HS-5 (cell line): ENCODE measurements at places on chromosomes 2 and 18.

DNA sequence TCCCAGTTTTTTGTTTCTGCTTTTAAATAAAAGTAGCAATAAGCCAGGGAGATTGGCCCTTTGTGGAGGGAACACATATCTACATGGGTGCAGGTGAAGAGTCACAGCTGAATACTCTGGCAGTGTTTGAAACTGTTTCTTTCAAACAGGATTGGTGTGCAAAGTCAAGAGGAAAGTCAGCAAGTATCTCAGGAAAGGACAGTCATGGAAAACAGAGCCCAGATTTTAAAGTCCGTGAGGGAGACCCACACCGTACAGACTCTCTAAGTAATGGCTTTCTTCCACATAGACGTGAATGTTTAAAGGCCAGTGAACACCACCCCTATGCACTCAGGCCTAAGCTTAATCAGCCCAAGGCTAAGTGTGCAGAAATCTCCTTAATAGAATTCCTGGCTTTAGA, 95.3 kb downstream of the GFPT1 start:
- no peak for DNase-seq

DNA sequence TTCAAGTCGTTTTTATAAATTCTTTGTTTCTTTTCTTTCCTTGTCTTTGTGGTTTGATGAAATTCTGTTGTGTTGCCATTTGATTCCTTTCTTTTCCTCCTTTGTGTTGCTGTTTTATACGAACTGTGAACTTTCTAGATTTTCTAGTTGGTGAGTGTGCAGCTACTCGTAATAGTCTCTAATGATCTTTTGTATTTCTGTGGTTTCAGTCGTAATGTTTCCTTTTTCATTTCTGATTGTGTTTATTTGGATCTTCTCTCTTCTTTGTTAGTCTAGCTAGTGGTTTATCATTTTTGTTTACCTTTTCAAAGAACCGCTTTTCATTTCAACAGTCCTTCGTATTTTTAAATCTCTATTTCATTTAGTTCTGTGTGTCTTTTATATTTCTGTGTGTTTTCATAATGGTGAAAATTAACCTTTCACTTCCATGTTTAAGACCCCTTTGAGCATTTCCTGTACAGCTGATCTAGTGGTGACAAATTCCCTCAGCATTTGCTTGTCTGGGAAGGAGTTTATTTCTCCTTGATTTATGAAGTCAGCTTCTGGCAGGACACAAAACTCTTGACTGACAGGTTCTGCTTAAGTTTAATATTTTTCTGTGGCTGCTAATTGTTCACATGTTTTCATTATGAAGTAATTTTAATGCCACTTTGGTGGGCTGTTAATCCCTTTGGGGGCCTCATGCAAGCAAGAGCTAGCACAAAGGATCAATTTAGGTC, 16.2 kb upstream of the MALT1 start:
- DNase-seq, result no peak

- DNase-seq, result peak; percentile 76
Observed at GRCh38 chr2:54015798-54016699, 45.3 kb upstream of the PSME4 start.

DNA sequence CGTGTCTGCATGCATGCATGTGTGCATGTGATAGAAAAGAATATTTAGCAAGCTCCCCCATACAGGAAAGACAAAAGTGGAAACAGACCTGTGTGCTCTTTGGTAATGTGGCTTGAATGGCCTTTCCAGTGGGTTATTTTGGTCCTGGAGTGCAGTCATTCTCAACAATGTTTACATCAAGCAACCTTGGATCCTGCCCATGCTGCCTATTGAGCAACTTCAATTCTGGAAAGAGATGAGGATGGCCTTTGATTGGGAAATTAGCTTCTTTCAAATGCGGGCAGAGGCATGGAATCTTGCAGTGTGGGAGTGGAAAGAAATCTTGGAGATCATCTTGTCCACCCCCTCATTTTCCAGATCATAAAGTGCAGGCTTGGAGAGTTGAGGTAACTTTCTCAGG, 87.2 kb upstream of the SMAD2 start:
- DNase-seq, result no peak

DNA sequence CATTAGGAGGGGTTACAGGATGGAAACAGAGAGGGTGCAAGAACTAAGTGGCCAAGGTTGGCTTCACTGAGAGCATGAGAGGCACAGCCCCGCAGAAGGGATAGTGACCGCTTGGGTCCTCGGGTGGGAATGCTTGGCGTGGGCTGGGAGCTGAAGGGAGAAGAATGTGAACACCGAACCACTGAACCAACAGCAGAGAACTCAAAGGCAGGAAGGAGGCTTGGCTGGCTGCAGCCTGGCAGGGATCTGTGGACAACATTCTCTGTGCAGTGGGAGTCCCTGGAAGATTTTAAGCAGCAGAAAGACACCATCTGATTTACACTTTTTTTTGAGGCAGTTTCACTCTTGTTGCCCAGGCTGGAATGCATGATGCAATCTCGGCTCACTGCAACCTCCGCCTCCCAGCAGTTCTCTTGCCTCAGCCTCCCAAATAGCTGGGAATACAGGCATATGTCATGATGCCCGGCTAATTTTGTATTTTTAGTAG, 33.9 kb downstream of the SOWAHC start:
- DNase-seq, result no peak

DNA sequence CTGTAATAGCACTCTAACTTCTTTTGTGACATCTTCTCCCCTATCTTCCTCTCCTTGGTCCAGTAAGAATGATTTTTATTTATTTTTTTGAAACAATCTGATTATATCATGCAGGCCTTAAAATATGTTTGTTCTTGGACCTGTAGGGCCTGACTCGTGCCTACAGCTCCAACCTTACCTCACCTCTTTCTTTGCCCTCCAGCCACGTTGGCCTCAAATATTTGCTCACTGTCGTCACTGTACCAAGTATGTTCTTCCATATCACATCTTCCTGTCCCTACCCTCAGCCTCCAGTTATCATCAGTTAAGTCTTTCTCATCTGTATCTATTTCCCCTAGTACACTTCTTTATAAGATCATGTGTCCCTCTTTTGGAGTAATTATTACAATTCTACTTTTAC, 125.5 kb downstream of the CDH7 start:
- DNase-seq, result no peak

- no peak for DNase-seq
Observed at GRCh38 chr2:70807102-70807827, 13.1 kb downstream of the CLEC4F start.

DNA sequence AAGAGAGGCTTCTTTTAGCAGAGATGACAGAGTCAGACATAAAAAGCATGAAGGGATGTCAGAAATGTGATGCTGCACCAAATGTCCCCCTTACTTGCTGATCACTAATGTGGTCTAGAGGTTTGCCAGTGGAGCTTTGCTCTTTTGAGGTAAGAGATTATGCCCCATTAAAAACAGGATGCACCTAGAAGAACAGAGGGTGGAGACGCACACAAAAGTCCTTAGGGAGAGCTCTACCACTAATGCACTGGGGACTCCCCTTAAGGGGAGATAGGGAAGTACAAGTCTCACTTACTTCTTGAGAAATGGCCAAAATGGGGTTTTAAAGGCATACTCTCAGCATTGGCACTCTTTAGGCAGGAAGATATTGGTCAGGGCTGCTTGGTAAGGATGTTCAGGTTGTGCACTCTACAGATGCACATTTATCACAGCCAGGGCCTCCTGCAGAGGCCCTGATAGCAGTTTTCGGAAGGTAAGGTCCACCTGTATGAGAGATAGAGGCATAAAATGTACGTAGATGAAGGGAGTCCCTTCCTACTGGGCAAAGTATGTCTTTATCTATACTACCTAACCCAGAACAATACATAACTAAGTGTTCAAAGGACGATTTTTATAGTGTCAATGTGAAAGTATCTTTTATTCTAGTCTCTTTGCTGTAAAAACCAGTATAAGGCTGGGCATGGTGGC, 17.0 kb upstream of the SCYGR1 start:
- no peak for DNase-seq

DNA sequence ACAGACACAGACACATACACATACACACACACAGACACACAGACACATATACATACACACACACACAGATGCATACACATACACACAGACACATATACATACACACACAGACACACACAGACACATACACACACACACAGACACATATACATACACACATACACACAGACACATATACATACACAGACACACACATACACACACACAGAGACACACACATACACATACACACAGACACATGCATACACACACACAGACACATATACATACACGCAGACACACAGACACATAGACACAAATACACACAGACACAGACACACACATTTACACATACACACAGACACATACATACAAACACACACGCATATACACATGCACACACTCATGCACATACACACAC, 81.5 kb upstream of the ARL4C start:
- no peak for DNase-seq

- no peak for DNase-seq
Observed at GRCh38 chr18:42765302-42765701, 350.2 kb downstream of the RIT2 start.

- DNase-seq, result peak; percentile 66
Observed at GRCh38 chr2:46171411-46171953, 125.7 kb upstream of the EPAS1 start.

DNA sequence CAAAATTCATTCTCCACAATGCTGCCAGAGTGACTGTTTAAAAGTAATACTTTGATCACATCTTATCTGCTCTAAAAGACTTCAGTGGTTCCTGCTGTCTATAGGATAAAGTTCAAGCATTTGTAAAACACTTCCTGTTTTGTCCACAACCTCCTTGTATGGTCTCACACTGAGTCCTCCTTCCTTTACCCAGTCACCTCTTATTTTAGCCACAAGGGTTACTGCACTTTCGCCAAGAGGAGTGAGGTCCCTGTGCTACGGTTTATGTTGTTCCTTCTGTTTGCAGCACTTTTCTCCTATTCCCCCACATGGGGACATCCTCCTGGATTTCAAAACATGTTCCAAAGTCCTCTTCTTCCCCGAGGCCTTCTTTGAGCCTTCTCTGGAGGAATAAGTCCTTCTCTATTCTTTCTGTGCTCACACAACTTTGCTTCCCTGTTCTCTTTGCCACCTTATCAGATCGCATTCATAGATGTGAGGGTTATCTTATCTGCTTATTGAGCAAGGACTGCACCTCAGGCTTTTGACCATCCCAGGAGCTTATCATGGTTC, 112.2 kb upstream of the NABP1 start:
- DNase-seq, result no peak

DNA sequence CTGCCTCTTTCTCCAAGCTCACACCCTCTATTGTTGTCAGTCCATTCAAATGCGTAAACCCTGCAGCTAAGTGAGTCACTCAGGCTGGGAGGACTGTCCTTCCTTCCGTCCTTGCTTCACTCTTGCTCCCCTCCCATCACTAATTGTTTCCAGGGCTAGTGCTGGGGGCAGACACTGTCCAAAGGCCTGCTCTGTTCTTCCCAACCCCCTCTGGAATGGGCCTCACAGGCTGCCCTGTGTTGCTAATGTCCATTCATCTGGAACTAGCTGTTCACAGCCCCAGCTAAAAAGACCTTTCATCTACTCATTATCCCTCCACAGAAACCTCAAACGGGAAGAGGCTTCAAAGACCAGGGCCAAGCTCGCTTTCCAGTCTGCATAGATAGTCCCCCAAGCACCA, 31.9 kb upstream of the NRP2 start:
- peak; percentile 65 for DNase-seq

DNA sequence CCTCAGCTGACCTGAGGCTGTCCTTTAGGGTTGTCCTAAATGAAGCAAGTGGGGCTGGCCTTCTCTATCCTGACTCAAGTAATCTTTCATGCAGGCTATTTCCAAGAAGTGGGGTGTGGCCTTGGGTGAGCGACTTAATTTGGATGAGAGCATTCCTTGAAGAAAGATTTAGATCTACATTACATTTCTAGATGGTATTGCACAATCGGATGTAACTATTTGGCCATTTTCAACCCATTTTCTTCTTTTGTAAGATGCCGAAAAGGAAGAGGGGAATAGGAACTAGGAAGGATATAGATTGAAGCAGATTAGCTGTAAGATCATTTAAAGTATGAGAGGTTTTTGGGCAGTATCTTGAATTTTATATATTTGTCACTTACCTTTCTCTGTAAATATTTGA, 746.3 kb downstream of the MBD2 start:
- DNase-seq, result no peak

DNA sequence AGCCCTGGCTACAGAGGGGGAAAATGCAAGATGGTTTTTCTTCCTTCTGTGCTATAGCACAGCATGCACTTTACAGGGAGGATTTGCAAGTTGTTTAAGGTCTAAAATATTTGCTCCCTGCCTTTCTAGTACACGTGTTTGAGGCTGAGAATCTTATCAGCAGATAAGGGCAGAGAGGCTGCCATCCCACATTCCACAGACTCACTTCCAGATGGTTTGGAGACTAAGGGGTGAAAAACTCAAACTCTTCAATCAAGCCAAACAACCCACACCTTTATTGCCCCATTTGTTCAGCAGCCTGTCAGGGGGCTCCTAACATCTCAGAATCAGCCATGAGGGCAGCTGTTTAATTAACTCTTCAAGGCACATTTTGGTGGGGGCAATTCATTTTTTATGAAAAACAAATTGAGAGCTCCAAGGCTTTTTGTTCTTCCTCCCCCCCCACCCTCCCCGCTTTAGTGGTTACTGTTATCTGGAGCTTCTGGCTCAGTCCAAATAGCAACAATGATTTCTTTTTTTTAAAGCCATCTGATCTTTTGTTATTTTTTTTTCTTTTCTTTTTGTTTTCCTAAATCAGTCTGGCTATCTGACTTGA, 242.6 kb upstream of the NT5C1B start:
- no peak for DNase-seq

- DNase-seq, result no peak
Observed at GRCh38 chr18:13368080-13368813, 149.7 kb downstream of the LDLRAD4 start.

DNA sequence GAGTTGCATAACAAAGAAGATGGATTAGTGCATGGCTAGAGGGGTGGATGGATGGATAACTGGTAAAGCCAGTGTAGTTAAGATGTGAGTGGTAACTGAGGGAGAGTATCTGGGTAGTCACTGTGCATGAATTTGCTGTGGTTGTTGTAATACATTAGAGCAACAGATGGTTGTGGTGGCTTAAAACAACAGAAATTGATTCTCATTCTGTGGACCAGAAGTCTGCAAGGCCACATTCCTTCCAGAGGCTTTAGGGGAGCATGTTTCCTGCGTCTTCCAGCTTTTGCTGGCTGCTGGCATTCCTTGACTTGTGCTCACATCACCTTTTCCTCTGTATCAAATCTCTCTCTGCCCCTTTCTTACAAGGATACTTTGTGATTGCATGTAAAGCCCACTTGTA, 155.4 kb downstream of the ASB1 start:
- no peak for DNase-seq

DNA sequence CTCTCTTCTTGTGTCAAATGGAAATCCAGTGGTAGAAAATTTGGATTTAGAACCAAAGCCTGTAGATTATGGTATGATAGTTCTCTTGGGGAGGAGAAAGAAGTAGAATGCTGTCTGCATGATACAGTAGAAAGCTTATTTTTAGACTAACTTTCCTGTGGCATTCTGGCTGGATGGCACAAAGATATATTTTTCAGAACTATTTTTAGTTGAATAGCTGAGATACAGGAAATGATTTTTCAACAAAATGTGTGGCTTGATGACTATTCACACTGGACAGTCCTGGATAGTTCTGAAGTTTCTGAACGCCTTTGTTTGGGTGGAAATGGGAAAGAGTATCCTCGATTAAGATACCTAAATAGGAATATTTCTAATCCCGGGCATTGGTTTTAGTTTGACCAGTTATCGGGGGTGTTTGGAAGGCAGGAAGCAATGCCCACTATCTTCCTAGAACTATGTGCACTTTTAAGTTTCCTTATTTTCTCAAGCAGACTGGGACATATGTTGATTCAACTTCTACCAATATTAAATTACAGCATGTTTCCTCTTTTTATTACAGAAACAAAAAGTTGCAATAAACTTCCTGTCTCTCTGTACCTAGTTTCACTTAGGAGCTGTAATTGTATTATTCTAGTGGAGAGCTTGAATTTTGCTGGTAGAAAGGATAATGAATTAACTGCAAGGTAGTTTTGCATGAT, 32.1 kb downstream of the GDF7 start:
- DNase-seq, result no peak
